Stimulated activated CD4-positive, alpha-beta T cell treated with anti-CD3 and anti-CD28 coated beads, Interleukin-12 subunit alpha, Interleukin-12 subunit beta, amount 100 ng/mL, for 24 hours (primary cell): ENCODE measurements at places on chromosomes 3 and 15.

DNA sequence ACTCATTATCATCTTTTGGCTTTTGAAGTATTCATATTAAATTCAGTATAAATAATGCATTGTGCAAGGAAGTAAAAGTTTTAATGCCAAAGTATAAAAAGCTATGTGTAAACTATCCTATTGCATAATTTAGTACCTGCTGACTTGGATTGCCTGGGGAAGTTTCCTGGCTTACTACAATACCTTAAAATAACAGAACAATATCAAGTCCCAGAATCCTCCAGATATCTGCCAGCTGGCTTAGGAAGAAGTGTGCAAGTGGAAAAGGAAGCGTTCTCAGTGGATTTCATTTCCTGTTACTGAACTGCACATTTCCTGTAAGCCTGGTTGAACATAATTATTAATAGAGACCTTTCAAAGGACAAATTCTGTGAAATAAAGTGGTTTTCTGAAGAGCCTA is 236.7 kb downstream of the ADAMTSL3 start:
- no peak for DNase-seq

DNA sequence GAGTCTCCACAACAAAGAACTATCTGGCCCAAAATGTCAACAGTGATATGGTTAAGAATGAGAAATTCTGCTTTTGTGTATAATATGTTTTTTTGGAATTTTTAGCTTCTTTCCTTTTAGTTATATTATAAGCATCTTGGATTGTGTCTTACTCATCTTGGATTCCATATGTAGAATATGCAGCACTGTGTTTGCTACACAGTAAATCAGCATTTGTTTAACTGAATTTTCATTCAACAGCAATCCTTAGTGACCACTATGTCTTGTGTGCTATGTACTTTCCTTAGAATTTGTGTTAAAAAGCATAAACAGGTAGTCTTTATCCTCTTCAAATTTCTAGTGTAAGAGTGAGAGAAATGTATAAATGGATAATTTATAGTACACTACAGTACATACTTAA is 18.2 kb upstream of the TMEM207 start:
- DNase-seq: no peak

DNA sequence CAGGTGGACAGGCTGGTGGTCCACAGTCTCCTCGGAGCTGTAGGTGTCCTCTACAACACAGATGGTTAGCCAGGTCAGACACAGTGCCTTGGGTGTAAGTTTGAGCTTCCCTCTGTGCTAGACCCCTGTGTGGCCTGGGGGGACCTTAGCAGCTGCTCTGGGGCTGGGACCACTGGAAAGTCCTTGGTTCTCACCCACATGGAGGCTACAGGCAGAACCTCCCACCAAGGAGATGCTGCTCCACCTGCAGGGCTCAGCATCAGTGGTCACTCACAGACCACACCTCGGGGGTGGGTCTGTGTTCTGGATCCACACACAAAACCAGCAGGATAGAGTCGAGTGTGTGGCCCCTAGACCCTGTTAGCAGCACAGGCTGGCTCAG is 8.4 kb downstream of the RASL12 start:
- DNase-seq: no peak

DNA sequence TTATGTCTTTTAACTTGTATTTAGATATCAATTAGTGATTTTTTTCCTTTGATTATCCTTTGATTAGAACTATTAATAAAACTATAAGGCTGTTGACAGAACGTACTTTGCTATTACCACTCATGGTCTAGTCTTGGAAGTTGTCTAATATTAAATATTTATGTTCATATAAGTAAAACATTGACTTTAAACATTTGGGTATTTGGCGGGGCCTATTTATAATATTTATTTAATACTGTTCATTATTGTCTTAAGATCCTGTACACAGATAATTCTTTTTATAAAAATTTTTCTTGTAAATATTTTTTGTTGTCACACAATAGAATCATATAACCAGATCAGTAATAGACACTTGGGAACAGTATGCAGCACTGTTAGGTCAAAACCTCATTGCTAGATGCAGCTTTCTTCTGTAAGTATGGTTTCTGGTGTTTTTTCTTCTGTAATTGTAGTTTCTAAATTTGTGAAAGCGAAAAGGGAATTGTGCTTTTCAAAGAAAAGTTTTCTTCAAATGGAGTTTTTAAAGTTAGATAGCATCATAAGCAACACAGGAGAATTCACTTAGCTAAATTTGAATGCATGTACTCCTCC is 93.4 kb downstream of the FNDC3B start:
- no peak for DNase-seq

DNA sequence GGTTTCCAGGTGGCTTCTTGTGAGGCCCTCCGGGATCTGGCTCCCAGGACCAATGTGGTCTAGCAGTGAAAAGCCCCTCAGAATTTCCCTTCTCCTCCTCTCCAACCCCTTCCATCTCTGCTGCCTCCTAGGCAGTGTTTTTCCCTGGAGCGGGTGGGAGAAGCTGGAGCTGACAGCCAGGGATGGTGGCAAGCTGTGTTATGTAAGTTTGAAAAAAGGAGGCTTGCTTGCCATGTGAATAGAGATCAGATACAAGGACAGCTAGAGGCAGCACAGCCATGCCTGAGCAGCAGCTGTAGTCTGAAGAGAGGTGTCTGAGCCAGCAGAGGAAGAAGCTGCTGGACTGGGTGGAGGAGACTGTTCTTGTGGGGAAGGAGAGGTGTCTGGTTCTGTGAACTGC is 20.6 kb downstream of the SNAPC5 start:
- DNase-seq: no peak

DNA sequence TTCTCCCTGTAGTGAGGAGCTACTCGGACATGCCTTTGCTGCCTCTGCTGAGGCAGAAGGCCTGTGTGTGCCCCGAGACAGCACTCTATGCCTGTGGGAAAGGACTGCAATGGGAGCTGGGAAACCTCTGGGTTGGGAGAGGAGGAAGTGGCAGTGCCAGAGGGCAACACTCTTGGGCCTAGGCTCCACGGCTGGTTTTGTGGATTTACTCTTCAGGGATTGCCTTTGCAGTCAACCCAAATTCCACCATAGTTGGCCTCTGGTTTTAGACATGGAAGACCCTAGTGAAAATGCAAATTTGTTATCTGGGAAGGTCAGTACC is 46.8 kb downstream of the ITGA11 start:
- no peak for DNase-seq

DNA sequence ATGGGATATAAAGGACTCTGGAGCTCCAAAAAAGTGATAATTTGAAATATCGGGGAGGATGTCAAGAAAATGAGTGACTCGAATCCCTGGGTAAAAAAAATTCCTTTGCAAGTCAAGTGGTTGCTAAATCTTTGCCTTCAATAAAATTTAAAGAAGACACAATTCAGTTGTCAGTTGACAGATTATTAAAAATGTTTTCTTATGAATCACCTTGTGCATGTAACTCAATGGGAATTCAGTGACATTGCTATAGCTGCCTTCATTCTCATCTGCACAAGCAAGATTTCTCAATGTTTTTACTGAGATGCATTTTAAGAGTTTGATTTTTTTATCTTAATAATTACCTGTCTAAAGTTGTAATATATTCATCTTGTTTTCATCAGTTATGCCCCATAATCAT is 264.0 kb upstream of the IL12A start:
- no peak for DNase-seq

- DNase-seq: no peak
Measured at GRCh38 chr3:105933871-105934270, 65.1 kb upstream of the CBLB start.

- DNase-seq: no peak
Measured at GRCh38 chr3:55826731-55827496, 339.8 kb upstream of the WNT5A start.

- DNase-seq: no peak
Measured at GRCh38 chr15:62883938-62884479, 158.5 kb upstream of the TPM1 start.

- DNase-seq: no peak
Measured at GRCh38 chr3:146134348-146135117, 26.5 kb downstream of the PLOD2 start.

DNA sequence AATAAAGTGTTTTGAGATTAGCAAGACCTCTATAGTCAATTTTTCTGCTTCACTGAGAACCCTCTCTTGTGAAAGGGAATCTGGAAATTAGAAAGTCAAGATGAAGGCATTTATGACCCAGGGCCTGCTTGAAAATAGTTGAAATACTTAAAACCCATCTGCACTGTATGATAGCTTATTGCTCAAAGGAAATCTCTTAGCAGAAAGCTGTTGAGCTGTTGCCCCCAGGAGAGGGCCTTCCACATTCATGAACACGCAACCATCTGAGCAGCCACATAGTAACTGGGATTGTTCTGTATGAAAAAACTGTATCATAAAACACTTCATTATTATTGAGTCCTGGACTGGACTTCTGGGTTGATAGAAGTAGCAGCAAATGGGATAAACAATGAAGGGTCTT is 106.4 kb upstream of the PTX3 start:
- DNase-seq: no peak

- DNase-seq: no peak
Measured at GRCh38 chr15:72361176-72361575, 14.6 kb downstream of the HEXA start.

DNA sequence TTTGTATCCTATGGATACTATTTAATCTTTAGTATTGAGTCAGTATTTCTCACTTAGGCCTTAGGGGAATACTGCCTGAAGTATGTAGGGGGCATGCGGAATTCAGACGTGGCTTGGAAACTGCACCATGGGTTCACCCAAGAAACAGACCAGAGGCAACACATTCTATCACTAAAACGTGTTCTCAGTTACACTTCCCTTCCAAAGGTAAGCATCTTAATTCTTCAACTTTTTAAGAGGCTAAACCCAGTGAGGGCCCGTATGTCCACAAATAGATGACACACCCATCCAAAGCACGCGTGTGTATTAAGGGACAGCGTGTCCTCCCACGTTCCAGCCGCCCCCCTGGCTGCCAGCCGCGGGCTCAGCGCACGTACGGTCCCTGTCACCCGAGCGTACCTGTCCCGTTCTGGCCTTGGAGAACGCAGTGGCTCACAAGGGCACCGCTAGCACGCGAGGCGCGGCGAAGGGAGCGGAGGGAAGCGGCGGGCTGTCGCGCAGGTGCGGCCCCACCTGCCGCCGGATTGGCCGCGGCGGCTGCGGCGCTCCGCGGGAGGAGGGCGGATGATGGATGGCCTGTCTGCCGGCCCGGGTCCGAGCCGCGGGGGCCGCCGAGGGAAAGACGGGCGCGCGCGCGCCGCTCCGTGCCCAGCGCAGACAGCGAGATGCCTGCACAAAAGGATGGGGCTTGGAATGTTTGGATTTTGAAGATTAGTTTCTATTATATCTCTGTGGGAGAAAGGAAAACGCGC is 1003.9 kb upstream of the NR2F2 start:
- no peak for DNase-seq

- DNase-seq: no peak
Measured at GRCh38 chr3:97488741-97489140, 275.8 kb upstream of the ARL6 start.

DNA sequence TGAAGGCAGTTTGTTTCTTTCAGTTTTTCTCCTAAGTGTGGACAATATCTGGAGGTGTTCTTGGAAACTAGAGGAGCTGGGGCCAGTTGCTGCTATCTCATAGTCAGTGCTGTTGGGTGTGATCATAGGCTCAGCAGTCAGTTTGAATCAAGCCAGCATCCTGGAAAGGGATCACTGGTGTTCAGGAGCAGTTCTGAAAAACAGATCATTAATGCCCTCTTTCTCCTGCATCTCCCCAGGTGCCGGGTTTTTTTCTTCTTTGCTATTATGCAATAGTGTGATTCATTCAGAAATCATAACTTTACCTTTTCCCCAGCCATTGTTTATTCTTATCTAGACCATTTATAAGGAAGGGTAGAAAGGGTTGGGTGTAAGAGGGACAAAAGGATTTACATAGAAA is 24.0 kb downstream of the LNP1 start:
- DNase-seq: no peak

- DNase-seq: no peak
Measured at GRCh38 chr3:161107311-161107710, 2.2 kb upstream of the B3GALNT1 start.

- no peak for DNase-seq
Measured at GRCh38 chr15:43954181-43954621, 127.4 kb downstream of the WDR76 start.

GRCh38 chr3:195263193-195263924 is 7.6 kb downstream of the XXYLT1 start:
- no peak for DNase-seq

DNA sequence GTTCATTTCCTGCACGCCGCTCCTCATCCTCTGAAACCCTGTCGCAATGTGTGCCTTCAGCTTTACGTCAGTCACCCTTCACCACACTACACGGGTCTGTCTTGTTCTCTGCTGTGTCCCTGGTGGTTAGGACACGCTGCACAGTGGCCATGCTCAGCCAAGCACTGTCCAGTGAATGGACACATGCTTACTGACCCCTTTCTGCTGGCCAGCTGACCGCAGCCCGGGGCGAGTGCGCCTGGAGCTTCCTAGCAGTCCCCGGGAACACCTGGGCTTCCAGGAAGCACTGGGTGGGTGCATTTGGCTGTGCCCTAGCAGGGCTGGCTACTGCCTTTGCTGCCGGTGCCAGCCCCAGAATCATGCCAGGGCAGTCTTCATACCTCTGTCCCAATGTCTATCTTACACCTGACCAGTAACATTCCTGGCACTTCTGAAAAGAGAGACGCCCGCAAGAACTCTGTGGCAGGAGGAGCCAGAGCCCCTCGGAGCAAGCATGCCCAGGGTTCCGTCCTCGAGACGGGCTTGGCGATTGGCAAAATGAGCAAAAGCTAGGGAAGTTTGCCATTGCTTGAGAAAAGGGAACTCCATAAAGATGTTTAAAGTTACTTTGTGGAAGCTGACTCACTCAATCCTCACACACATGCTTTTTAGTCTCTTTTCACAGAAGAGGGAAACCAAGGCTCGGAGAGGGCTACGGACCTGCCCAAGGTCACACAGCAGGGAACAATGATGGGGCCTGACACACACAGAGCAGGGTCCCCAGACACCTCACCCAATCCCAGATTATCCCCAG is 15.7 kb upstream of the ZXDC start:
- DNase-seq: no peak
